ENCODE measurements at places on chromosomes 2 and 18. TPM values are rescaled to one million over a fixed set of nuclear protein-coding genes. Genes with fewer than 3 reads are reported as not detected.

GRCh38 chr2:24164416-24164973 lies 10.4 kb upstream of the FAM228A start:
- no peaks in the 10 kb centered on the region for H3K36me3 ChIP-seq
- no peaks in the 10 kb centered on the region for H3K27me3 ChIP-seq
- no peak overlapping the region for H3K27ac ChIP-seq
- no peak for DNase-seq

- no peaks in the 10 kb centered on the region for H3K4me1 ChIP-seq
- no peak overlapping the region for H3K27ac ChIP-seq
- DNase-seq, result no peak
- no peaks in the 10 kb centered on the region for H3K36me3 ChIP-seq
- no peak overlapping the region for H3K4me3 ChIP-seq
- no peaks in the 10 kb centered on the region for H3K27me3 ChIP-seq
Observed at GRCh38 chr2:130972410-130972809, 120.8 kb downstream of the FAM168B start.

DNA sequence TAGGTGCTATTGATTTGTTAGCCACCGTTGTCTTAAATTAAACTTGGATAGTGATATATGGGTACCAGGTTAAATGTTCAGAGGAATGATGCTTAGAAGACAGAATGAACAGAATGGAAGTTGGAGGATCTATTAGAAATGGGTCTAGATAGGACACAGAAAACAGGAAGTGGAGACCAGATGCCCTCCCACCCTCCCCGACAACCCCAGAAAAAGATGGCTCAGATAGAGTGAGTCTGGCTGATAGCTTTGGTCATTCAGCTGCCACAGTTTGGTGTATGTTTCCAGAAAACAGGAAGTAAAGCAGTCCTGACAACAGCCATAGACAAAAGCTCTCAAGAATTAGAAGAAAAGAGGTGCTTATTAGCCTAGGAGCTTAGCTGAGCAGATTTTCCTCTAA lies 71.5 kb upstream of the DSG1 start:
- H3K27me3 ChIP-seq, result no peaks in the 10 kb centered on the region
- no peak for DNase-seq
- peaks cover 6% of the 10 kb centered on the region for H3K4me1 ChIP-seq
- no peaks in the 10 kb centered on the region for H3K36me3 ChIP-seq

Gene FN1
- 102 TPM for total RNA-seq

GRCh38 chr2:78035804-78036203 lies 513.6 kb upstream of the LRRTM4 start:
- no peak overlapping the region for H3K4me3 ChIP-seq
- H3K27me3 ChIP-seq, result no peaks in the 10 kb centered on the region
- no peak for DNase-seq
- no peaks in the 10 kb centered on the region for H3K4me1 ChIP-seq
- H3K36me3 ChIP-seq, result no peaks in the 10 kb centered on the region

Gene DTNA
- 14.4 TPM for total RNA-seq

GRCh38 chr2:34480366-34480765 lies 881.3 kb upstream of the FAM98A start:
- no peaks in the 10 kb centered on the region for H3K27me3 ChIP-seq
- DNase-seq, result no peak
- H3K27ac ChIP-seq, result no peak overlapping the region
- H3K36me3 ChIP-seq, result no peaks in the 10 kb centered on the region
- no peaks in the 10 kb centered on the region for H3K4me1 ChIP-seq

GRCh38 chr2:99088017-99088416 lies 53.5 kb upstream of the C2orf15 start:
- H3K27ac ChIP-seq, result no peak overlapping the region
- H3K36me3 ChIP-seq, result no peaks in the 10 kb centered on the region
- H3K27me3 ChIP-seq, result no peaks in the 10 kb centered on the region
- no peak overlapping the region for H3K4me3 ChIP-seq
- DNase-seq, result no peak

DNA sequence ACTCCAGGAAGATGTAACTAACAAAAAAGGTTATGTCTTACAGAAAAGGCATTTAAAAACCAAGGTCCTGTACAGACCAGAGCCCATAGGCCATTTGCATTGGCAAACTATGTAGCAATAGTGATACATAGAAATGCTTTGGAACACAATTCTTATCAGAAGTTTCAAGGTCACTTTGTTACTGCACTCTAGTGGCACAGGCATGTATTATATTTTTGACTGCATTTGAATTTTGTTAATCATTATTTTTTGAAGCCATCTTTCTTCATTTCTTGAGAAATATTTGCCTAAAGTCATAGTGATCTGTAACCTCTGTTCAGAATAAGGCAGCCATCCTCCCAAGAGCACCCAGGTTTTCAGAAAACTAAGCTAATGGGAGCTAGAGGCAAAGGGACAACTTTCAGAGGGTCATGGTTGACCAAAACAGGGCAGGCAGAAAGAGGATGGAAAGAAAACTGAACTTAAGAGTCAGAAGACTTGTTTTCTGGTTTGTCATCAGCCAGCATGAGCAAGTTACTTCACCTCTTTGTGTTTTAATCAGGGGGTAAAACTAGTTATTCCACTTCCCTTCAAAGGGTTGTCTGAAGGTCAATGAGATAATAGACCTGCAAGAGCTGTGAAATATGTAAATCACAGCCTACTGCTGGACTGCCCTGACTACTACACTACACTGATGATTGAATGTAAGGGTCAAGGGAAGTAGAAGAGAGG lies 41.5 kb downstream of the SLC38A11 start:
- DNase-seq, result no peak
- no peaks in the 10 kb centered on the region for H3K36me3 ChIP-seq
- H3K27me3 ChIP-seq, result no peaks in the 10 kb centered on the region
- H3K27ac ChIP-seq, result no peak overlapping the region
- no peaks in the 10 kb centered on the region for H3K4me1 ChIP-seq

- no peaks in the 10 kb centered on the region for H3K27me3 ChIP-seq
- H3K27ac ChIP-seq, result no peak overlapping the region
- no peaks in the 10 kb centered on the region for H3K36me3 ChIP-seq
Observed at GRCh38 chr2:48965204-48965603, 189.1 kb downstream of the FSHR start.

- no peaks in the 10 kb centered on the region for H3K4me1 ChIP-seq
- no peaks in the 10 kb centered on the region for H3K36me3 ChIP-seq
Observed at GRCh38 chr2:54939446-54940118, 110.7 kb downstream of the RTN4 start.

DNA sequence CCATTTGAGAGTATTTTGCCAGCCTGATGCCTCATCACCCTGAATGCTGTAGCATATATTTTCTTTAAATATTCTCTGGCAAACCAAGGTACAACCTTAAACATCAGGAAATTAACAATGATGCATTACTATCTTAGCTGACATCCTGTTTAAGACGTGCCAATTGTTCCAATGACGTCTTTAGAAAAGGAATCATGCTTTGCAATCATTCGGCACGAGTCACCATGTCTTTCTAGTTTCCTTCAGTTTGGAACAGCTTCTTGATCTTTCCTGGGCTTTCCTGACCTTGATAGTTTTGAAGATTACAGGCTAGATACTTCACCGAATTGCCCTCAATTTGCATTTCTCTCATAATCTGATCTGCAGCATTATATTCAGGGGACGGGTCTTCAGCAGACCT lies 88.2 kb upstream of the GLI2 start:
- H3K4me3 ChIP-seq, result no peak overlapping the region
- H3K27me3 ChIP-seq, result no peaks in the 10 kb centered on the region
- no peak overlapping the region for H3K27ac ChIP-seq
- DNase-seq, result no peak
- no peaks in the 10 kb centered on the region for H3K4me1 ChIP-seq
- H3K36me3 ChIP-seq, result no peaks in the 10 kb centered on the region

DNA sequence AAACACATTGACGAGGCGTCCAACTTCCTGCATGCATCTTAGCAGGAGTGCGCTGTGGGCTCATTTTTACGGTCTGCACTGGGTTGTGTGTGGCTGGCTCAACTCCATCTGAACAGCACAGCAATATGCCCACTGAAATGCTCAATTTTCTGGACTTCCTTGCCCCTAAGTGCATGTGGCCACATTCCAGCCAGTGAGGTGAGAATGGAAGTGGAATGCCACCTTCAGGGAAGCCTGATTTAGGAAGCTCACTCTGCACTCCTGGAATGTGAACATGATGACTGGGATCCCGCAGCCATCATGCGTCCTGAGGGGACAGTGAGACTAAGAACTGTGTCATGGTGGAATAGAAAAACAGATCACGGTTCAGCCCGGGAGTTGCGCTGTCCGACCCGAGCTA lies 76.2 kb downstream of the PSMG2 start:
- no peaks in the 10 kb centered on the region for H3K27me3 ChIP-seq
- H3K27ac ChIP-seq, result no peak overlapping the region
- no peak for DNase-seq
- no peaks in the 10 kb centered on the region for H3K36me3 ChIP-seq
- H3K4me1 ChIP-seq, result no peaks in the 10 kb centered on the region
- no peak overlapping the region for H3K4me3 ChIP-seq

Gene EVA1A
- not detected for total RNA-seq

DNA sequence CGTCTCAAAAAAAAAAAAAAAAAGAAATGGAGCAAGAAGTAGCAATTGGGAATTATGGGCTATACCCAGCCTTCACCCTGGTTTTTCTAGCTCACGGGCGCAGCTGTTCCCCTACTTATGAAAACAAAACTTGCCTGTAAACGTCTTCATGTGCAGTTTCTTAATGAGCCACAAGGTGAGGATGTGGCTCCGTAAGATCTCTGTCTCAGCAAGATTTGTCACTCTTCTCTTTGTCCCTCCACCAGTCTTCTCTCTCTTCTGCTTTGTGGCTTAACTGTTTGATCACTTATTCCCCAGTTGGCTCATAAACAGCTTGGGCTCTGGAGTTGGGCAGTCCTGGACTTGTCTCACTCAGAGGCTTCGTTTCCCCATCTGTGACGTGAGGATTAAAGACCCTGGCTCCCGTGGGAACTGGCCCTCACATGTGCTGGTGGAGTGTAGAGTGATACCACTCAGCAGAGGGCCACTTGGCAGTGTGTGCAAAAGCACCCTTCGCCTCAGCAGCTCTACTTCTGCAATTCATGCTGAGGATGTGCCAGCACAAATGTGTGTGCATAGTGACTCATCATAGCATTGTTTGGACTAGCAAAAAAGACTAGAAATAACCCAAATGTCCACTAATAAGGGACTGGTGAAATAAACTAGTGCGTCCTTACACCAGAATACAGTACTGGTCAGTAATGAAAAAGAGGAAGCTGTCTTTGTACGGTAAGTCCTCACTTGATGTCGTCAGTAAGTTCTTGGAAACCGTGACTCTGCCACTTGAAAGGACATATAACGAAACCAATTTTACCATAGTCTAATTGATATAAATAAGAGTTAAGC lies 8.7 kb downstream of the CEP68 start:
- H3K36me3 ChIP-seq, result no peaks in the 10 kb centered on the region
- DNase-seq, result no peak
- no peaks in the 10 kb centered on the region for H3K27me3 ChIP-seq

- DNase-seq, result no peak
- no peak overlapping the region for H3K4me3 ChIP-seq
- H3K27me3 ChIP-seq, result no peaks in the 10 kb centered on the region
Observed at GRCh38 chr18:44835703-44836102, 155.0 kb downstream of the SETBP1 start.

DNA sequence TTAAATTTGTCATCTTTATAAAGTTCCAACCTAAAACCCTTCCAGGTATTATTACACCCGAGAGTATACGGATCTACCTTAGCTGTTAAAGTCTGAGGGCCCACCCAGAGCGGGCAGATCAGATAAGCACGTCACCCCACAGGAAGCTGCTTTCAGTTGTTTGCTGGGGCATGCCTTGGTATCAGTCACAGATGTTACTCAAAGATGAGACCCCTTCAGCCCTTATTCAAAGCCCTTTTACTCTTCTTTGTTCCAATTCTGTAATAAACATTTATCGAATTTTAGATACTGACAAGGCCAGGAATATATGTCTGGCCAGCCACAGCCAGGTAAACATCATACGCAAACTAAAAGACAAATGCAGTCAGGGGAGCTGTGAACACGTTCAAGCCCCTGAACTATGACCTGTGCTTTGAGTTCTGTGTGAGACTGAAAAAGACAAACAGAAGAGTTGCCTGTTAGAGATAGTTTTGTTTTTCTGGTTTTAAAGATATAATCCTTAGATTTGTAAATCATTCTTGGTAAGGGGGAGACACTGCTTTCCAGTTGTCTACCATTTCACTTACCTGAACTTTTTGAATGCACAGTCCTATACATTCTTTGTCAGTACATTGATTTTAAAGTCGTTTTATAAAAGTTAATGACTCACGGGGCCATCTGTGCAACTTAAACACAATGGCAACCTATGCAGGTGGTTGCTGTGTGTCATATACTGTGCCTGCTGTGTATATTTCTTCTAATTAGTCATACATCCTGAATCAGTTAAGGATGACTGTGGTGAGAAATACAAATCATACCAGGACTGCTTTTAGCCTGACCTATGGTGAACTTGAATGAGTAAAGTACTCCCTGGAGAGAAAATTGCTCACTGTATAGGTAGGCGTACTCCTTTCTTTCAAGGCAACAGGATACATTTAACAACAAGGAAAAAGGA lies 100.5 kb upstream of the ITPRID2 start:
- no peaks in the 10 kb centered on the region for H3K36me3 ChIP-seq
- H3K27ac ChIP-seq, result no peak overlapping the region
- no peaks in the 10 kb centered on the region for H3K27me3 ChIP-seq

Gene LINC00305
- not detected for total RNA-seq

- H3K27me3 ChIP-seq, result no peaks in the 10 kb centered on the region
- H3K36me3 ChIP-seq, result no peaks in the 10 kb centered on the region
- H3K27ac ChIP-seq, result no peak overlapping the region
- H3K4me3 ChIP-seq, result no peak overlapping the region
Observed at GRCh38 chr2:185689906-185690539, 48.6 kb upstream of the FSIP2 start.

DNA sequence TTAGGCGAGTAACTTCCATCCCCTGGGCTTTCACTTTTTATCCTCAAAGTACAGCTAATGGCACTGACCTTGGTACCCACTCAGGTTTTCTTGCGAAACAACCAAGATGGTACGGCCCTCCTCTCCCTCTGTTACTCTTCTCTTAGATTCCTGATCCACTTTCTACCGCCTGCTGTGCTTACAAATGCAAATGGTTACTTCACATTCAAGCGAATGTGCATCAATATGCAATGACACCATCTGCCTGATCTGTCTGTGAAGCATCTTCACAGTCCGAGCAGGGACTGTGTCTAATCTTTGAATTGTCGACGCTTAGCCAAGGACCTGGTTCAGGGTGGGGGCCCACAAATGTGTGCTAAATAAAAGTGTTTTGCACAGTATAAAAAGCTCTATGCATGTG lies 112.2 kb downstream of the TRIB2 start:
- H3K4me3 ChIP-seq, result no peak overlapping the region
- H3K27ac ChIP-seq, result no peak overlapping the region
- H3K4me1 ChIP-seq, result no peaks in the 10 kb centered on the region
- DNase-seq, result no peak
- H3K36me3 ChIP-seq, result no peaks in the 10 kb centered on the region
- no peaks in the 10 kb centered on the region for H3K27me3 ChIP-seq

- H3K27me3 ChIP-seq, result no peaks in the 10 kb centered on the region
- no peaks in the 10 kb centered on the region for H3K4me1 ChIP-seq
- no peaks in the 10 kb centered on the region for H3K36me3 ChIP-seq
- no peak for DNase-seq
- H3K4me3 ChIP-seq, result no peak overlapping the region
Observed at GRCh38 chr2:207902821-207903220, 122.5 kb downstream of the PLEKHM3 start.

Gene EIF5B
- total RNA-seq, result 32.5 TPM

- H3K4me3 ChIP-seq, result no peak overlapping the region
- no peaks in the 10 kb centered on the region for H3K4me1 ChIP-seq
- H3K36me3 ChIP-seq, result no peaks in the 10 kb centered on the region
- no peaks in the 10 kb centered on the region for H3K27me3 ChIP-seq
- H3K27ac ChIP-seq, result no peak overlapping the region
- DNase-seq, result no peak
Observed at GRCh38 chr2:45227347-45227746, 218.1 kb upstream of the SIX2 start.

- H3K36me3 ChIP-seq, result no peaks in the 10 kb centered on the region
- no peak overlapping the region for H3K27ac ChIP-seq
- no peaks in the 10 kb centered on the region for H3K27me3 ChIP-seq
Observed at GRCh38 chr2:238513346-238513745, 86.6 kb downstream of the ASB1 start.

Gene MAB21L4
- 2.3 TPM for total RNA-seq

All from breast epithelium (tissue), 4 donors.